Activated CD8-positive, alpha-beta T cell treated with anti-CD3 and anti-CD28 coated beads, Interleukin-2, amount 10 ng/mL, durations not matched to agents 7 days and 5 days (primary cell): ENCODE measurements at places on chromosomes 5 and 9.

- H3K4me1 ChIP-seq: peaks cover 27% of the 10 kb centered on the region
- peaks cover 63% of the 10 kb centered on the region for H3K27me3 ChIP-seq
- no peaks in the 10 kb centered on the region for H3K36me3 ChIP-seq
- H3K27ac ChIP-seq: no peak overlapping the region
- DNase-seq: peak; percentile 53
Observed at GRCh38 chr5:54881286-54882005, 103.9 kb downstream of the ESM1 start.

DNA sequence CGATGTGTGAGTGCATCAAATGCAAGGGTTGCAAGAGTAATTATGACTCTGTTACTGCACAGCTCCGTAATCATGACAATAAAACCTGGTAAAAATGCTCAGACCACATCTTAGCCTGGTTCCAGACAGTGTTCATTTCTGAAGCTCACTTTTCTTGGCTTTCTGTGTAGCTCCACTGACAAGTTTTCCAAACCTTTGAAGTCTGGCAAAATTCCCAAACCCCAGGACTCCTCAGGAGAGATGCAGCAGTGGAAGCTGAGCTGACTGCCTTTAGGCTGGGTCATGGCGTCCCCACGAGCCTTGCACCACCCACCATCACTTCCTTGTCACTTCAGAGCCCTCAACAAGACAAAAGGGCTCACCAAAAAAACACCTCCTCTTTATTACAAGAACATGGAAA is 131.6 kb upstream of the TAS2R1 start:
- no peaks in the 10 kb centered on the region for H3K4me1 ChIP-seq
- H3K27me3 ChIP-seq: no peaks in the 10 kb centered on the region
- no peak overlapping the region for H3K27ac ChIP-seq
- no peak overlapping the region for H3K4me3 ChIP-seq
- no peak for DNase-seq
- H3K36me3 ChIP-seq: no peaks in the 10 kb centered on the region

DNA sequence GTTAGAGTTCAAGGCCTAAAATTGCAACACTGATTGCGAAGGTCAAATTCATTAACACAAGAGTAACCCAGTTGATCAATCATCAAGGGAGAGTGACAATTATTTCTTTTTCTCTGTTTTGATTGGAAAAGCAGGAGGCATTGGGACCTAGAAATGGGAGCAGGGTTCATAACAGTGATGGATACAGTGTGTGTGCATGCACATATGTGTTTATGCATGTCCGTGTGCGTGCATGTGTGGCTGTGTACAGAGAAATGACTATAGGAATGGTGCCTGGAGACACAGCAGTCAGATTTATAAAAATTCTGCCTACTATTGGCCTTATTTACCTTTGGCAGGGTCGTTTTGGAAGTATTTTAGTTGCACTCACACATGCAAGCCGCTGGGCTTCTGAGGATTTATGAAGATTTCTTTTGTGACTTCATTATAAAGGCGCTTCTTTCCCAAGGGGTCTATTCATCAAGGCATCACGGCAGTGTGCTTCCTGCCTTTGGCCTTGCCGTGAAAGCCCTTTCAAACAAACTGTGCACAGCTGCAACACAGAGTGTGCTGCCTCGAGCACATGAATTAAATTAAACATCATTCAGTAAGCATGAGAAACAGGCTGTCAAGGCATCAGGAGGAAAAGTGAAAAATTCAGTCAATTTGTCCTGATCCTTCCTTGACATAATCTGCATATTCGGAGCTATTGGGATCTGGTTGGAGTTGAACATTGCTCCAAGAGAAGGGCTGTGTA is 122.8 kb upstream of the PUM3 start:
- no peak overlapping the region for H3K27ac ChIP-seq
- no peaks in the 10 kb centered on the region for H3K4me1 ChIP-seq
- no peak overlapping the region for H3K4me3 ChIP-seq
- peaks cover 4% of the 10 kb centered on the region for H3K27me3 ChIP-seq
- DNase-seq: no peak

GRCh38 chr9:89383030-89383720 is 64.9 kb downstream of the SECISBP2 start:
- H3K27ac ChIP-seq: peak overlapping the region; percentile 24
- H3K27me3 ChIP-seq: no peaks in the 10 kb centered on the region
- DNase-seq: no peak

- no peak for DNase-seq
- H3K27me3 ChIP-seq: peaks cover 3% of the 10 kb centered on the region
- no peak overlapping the region for H3K27ac ChIP-seq
- no peaks in the 10 kb centered on the region for H3K36me3 ChIP-seq
Observed at GRCh38 chr5:16805486-16805885, 130.6 kb downstream of the MYO10 start.
